Caco-2 (cell line): ENCODE measurements at places on chromosomes 1 and 21. TPM values are rescaled to one million over a fixed set of nuclear protein-coding genes. Genes with fewer than 3 reads are reported as not detected.

DNA sequence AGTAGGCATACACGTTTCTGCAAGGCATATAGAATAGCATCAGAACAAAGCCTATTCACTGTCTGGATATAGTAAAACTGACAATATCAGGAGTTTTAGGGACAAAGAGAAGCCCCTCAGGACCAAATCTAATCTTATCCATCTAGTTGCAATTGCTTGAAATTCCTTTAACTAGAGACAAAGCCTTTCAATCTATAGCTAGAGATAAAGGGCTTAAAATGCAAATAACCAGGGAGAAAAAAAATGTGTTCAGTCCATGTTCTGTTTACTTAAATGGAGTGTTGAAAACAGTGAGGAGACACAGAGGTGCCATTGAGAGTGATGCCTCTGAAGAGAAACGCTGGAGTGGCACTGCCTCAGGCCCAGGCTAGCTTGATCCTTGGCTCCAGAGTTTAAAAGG, 286.1 kb downstream of the DPYD start:
- DNase-seq: no peak

- DNase-seq: no peak
Measured at GRCh38 chr1:183937611-183938010, 99.9 kb downstream of the COLGALT2 start.

- no peak for DNase-seq
Measured at GRCh38 chr1:157089789-157090188, 9.8 kb downstream of the ETV3L start.

GRCh38 chr1:2165646-2166045, 28.9 kb downstream of the FAAP20 start:
- DNase-seq: no peak

GRCh38 chr1:22526677-22527076, 36.6 kb upstream of the EPHA8 start:
- DNase-seq: no peak

- DNase-seq: peak; percentile 62
Measured at GRCh38 chr1:14915356-14916054, 238.0 kb upstream of the TMEM51 start.

The NOS1AP gene
- total RNA-seq: 5.5 and 6.1 TPM in 2 replicates

The CA6 gene
- not detected in 2 replicates for total RNA-seq

The C1orf115 gene
- 26.5 and 33.9 TPM in 2 replicates for total RNA-seq

The LMX1A gene
- total RNA-seq: not detected in 2 replicates

The MFAP2 gene
- total RNA-seq: 20.5 and 22.7 TPM in 2 replicates
